Naive thymus-derived CD8-positive, alpha-beta T cell (primary cell): ENCODE measurements at places on chromosomes 13 and 19.

DNA sequence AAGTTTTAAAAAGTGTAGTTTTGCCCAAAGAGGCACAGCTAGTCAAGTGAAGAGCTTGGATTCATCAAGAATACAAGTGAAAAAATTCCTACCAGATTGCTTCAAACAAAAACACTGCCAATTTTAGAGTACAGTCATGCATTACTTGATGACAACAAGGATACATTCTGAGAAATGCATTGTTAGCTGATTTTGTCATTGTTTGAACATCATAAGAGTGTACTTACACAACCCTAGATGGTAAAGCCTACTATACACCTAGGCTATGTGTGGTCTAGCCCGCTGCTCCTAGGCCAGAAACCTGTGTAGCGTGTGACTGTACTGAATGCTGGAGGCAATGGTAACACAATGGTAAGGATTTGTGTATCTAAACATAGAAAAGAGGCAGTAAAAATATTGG lies 41.1 kb downstream of the TMTC4 start:
- no peak for DNase-seq

GRCh38 chr19:13978351-13979243 lies 26.3 kb downstream of the DCAF15 start:
- peak; percentile 23 for DNase-seq

- no peak for DNase-seq
These were observed 21.7 kb downstream of the IRS2 start for GRCh38 chr13:109764470-109765291.

GRCh38 chr19:4474514-4475022 lies 2.5 kb downstream of the HDGFL2 start:
- no peak for DNase-seq

- no peak for DNase-seq
These were observed 391 bp downstream of the ZNF761 start for GRCh38 chr19:53432088-53432661.

- no peak for DNase-seq
These were observed 15.4 kb upstream of the DHDH start for GRCh38 chr19:48918071-48918470.

DNA sequence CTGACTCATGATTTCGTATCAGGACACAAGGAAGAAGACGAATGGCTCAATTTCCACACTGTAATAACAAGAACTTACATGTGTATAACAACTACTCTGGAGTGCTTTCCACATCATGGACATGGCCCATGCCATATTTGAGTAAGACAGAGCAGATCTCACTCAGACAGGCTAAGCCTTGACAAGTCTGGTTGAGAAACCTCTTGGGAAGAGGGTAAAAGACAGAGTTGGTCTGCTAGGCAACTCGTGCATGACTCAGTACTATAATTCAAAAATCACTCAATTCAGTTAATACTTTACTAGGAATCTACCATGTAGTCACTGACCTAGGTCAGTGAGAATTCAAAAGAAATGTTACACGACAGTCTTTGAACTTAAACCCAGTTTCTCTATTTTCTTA lies 5.7 kb upstream of the THSD1 start:
- no peak for DNase-seq

GRCh38 chr19:1455336-1456120 lies 5.6 kb downstream of the APC2 start:
- peak; percentile 60 for DNase-seq

DNA sequence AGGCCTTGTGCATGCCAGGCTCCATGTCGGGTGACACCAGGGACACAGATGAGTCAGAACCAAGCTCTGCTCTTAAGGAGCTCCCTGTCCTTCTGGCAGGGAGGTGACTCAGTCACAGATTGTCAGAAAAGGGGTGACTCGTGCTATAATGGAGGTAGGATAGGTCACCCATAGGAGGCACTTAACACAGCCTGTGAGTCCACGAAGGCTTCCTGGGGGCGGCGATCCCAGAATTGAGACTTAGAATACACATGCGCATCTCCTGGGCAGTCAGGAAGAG lies 19.6 kb downstream of the FUZ start:
- no peak for DNase-seq

GRCh38 chr19:7759156-7759555 lies 3.9 kb upstream of the CLEC4M start:
- DNase-seq: no peak

DNA sequence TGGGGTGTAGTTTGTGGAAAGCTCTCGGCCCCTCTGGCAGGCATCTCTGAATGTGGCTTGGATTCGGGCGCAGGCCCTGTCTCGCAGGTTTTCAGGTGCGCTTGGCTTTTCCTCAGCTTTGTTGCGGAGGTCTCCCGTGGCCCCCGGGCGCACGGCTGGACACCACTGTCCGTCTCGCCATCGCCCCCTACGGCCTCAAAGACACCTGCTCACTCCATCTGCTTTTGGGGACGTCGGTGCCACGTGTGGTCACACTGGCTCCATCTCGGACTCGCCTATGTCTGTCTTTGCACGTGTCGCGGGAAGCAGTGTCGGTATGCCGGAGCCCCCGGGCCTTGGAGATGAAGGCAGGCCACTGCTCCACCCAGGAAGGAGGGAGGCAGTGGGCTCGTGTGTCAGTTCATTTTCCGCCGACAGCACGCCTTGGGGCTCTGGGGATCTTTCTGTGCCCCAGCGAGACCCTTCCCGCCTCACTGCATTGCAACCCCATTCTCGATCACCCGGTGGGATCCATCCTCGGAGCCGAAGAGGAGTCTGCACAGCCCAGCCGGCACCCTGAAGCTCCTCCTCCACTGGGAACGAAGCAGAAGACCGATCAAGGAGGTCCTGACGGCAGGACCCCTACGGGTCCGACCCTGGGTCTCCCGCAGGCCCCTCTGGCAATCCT lies 42.1 kb downstream of the ZNF146 start:
- DNase-seq: no peak

DNA sequence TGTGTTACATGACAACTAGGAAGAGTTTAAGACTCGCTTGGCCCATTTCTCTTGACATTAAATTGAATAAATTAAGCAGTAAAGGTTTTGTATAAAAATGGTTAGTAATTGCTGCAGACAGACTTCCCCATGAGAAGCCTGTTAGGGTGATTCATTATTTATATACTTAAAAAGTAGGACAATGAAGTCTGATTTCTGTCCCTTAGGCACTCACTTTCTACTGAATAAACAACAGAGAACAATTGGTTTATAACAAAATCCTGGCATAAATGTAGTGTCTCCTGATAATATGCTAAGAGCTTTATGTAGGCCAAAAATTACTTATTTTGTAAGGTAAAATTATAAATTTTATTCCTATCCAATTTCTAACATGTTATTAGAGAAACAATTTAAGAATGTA lies 2138.5 kb upstream of the PCDH20 start:
- no peak for DNase-seq

DNA sequence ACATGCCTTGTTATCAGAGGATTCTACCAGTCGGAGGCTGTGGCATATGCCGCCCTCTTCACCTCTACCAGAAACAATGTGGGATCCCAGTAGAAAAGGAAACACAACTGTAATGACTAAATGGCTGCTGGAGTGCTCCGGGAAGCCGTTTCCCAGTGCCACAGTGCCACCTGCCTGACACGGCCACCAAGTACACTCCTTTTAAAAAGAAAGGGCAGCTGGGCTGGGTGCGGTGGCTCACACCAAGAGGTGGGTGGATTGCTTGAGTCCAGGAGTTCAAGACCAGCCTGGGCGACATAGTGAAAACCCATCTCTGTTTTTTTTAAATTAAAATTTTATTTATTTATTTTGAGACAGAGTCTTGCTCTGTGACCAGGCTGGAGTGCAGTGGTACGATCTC lies 67.3 kb downstream of the TRPM4 start:
- DNase-seq: no peak

- DNase-seq: no peak
These were observed 650.1 kb downstream of the FGF9 start for GRCh38 chr13:22320991-22321390.

GRCh38 chr19:43678512-43679261 lies 8.7 kb upstream of the PLAUR start:
- no peak for DNase-seq

DNA sequence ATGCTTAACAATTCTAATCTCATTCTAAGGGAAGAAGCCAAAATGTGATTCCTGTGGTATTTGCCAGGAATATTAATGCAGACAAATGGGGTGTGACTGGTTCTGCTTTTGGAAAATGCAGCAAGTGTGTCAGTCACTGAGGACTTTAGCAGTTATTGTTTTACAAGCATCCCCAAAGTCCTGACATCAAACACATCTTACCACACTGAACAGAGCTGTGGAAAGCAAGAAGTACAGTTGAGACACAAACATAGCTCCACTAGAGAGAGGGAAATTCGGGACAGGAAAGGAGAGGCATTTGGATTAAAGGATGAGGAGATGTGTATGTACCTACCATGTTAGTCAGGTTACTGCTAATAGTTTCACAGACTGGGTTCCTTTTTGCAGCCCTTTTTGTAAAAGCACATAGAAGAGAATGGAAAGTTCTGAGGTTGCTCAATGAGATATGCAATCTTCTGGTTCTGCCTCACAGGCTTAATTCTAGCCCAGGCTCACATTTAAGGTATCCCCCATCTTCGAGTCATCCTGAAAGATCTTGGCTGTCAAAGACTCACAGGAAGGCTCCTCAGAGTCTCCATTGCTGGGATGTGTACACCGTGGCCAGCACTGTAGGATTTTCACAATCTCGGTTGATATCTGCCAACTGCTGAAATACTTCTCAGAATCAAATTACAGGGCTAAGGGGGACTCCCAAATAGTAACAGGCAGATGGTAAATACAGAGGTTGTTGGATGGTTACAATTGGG lies 316.6 kb downstream of the DNAJC15 start:
- no peak for DNase-seq

DNA sequence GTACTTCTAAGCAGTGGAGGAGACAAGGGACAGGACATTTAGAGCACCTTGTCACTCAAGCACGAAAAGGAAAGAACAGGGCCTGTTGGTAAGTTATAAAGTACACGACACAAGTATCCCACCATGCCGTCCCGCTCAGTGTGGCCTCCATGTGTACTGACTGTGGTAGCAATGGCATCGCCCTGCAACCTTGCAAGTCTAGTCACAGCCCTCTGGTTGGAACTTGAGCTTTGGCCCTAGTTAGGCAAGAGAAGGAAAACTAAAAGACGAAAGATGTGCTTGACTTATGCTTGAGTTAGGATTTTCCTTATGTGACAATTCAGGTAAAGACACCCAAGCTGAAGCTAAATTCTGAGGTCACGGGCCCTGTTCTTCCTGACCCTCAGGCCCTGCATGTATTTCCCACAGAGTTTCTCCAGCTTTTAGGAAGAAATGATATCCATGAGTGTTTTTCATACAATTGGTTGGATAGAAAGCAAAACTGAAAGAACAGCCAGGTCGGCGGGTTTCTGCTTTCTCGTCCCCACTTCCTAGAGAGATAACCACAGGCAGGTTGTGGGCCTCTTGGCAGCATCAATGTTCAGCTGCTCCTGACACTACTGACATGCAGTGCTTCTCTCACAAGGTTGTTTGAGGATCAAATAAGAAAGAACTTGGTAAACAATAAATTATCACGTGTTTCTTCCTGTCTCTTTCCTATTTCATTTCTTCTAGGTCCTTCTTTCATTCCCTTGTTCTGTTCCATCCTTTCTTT lies 216.2 kb downstream of the IRS2 start:
- peak; percentile 70 for DNase-seq

GRCh38 chr19:14997981-14998380 lies 18.3 kb upstream of the SLC1A6 start:
- DNase-seq: no peak

DNA sequence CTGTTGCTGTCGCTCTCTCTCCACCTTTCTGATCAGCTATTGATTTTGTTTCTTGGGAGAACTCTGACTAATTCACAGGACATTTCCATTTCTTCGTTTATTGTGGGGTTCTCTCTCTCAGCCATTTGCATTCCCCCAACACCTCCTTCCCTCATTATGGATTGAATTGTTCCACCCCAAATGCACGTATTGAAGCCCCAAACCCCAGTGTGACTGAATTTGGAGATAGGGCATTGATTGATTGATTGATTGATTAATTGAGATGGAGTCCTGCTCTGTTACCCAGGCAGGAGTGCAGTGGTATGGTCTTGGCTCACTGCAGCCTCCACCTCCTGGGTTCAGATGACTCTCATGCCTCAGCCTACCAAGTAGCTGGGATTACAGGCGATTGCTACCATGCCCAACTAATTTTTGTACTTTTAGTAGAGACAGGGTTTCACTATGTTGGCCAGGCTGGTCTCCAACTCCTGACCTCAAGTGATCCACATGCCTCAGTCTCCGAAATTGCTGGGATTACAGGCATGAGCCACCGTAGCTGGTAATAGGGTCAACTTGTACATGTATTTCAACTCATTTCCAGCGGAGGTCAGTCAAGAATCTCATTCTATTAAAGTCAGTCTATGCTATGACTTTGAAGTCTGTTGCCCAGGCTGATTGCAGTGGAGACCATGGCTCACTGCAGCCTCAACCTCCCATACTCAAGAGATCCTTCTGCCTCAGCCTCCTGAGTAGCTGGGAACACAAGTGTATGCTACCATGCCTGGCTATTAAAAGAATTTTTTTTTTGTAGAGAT lies 13.6 kb downstream of the NFILZ start:
- DNase-seq: no peak

DNA sequence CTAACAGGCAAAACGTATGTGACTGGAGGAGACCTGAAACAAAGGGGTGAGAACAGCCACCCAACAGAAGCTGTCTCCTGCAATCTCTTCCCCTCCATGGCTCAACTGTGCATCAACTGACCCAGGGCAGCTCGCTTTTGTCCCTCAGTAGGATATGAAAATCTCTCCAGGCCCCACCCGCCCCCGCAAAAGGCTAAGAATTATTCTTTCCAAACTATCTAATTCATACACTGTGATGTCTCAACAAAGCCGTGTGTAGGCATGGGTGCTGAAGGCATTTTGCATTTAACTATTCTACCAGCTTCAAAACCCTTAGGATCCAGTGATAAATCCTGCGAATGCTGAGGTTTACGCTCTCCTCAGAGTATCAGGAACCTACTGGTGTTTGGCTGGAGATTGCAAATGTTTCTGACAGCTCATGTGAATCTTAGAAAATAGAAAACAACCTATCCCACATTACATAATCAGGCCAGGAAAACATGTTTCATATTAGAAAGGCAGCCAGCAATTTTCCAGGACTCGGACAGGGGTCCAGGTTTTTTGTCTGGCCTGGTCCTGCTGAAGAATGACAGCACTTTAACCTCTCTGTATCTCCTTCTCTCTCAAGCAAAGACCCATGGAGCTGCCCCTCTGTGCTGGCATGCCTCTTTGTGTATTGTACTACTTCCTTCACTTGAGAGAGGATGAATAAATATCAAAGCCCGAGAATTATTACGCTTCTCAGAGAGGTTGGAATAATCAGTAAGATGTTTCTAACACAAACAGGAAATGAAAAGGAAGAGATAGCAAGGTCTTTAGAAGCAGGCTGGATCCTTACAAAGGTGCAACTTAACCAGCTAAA lies 17.3 kb downstream of the DHRS12 start:
- DNase-seq: no peak

GRCh38 chr19:1110809-1111640 lies 7.2 kb downstream of the GPX4 start:
- no peak for DNase-seq

DNA sequence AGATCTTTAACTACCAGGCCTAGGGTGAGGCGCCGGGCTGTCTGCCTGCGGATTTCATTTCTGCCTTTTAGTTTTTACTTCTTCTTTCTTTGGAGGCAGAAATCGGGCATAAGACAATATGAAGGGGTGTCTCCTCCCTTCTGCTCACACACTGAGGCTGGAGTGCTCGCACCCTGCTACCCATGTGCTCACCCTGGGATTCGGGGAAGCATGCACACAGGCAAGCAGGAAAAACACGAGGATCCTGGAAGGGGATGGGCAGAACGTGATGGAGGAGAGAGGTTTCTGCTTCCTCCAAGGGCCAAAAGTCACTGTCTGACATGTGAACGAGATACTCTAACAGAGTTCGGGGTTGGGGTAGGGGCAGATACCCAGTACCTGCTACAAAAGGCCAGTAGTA lies 28.4 kb downstream of the ZNF823 start:
- DNase-seq: no peak

GRCh38 chr13:110869231-110869804 lies 45.6 kb downstream of the ANKRD10 start:
- DNase-seq: no peak
